Activated CD4-positive, alpha-beta T cell treated with anti-CD3 and anti-CD28 coated beads for 36 hours (primary cell): ENCODE measurements at places on chromosomes 2 and 18.

DNA sequence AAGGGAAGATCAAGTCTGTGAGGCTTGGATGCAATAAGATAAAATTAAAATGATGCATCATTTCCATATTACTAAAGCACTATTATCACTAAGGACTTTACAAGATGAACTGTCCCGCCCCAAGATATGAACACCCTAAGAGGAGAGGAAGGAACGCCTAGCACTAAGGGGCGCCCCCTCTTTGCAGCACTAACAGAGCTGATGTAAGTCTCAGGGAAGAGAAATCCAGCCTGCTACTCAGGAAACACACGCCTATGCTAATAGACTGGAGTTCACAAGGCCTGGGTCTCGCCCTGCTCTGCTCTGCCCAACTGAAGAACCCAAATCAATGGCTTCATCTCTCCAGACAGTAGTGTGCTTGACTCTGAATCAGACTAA lies 6.1 kb downstream of the INO80C start:
- DNase-seq = no peak

DNA sequence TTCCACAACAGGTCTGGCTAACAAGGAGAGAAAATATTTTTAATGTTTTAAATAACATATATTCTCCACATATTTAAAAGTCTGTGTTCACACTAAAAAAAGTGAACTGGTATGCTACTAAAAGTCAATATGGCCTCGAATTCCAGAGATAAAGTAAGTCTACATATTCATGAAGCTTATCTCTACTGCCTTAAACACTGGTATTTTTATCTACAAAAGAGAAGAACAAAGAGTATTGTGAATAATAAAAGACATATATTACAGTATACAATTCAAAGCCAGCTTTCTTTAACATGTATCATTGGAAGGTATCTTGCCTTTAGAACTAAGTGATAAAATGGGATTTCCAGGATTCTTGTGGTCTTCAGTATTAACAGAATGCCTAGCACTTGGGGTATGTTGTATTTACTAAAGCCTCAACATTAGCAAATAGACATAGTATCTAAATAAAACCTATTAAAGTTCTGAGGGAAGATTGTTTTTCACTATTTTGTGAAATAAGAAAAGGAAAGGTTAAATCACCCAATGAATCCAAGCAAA lies 302.8 kb upstream of the CCDC68 start:
- no peak for DNase-seq

DNA sequence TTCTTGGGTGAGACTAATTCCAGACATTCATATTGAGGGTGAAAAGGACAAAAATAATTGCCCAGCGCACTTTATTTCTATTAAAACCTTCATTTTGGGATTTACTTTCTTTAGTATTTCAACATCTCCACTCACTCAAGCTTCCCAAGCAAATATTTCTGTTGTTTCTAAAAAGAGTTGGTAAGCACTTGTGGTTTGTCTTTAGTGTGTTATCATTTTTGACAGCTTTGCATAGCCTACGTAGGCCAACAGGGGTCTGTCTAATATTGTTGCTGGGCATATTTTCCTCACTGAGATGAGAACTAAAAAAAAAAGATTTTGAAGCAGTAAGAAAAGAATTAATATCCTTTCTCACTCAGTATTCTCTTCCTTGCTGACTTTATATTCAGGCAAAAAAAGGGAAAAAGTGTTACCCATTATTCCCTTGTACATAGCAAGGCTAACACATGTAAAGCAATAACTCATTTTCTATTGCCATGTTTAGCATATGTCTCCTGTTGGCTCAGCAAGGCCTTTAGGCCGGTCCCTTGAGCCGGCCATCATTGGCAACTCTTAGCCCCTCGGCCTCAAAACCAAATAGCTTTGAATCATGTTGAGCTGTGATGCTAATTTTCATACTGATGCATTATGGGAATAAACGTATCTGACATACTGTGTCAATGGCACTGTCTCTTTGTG lies 494.2 kb downstream of the ARHGAP15 start:
- no peak for DNase-seq

- DNase-seq = no peak
These were observed 87.7 kb upstream of the HAAO start for GRCh38 chr2:42879913-42880737.

- DNase-seq = no peak
These were observed 56.2 kb upstream of the IL1R1 start for GRCh38 chr2:102086150-102086872.

GRCh38 chr2:108267101-108267500 lies 21.6 kb upstream of the SULT1C2 start:
- no peak for DNase-seq

- DNase-seq = peak; percentile 5
These were observed 530.3 kb upstream of the FSIP2 start for GRCh38 chr2:185208261-185208660.
